Fibroblast of skin of right quadriceps (primary cell): ENCODE measurements at places on chromosomes 5 and 9.

DNA sequence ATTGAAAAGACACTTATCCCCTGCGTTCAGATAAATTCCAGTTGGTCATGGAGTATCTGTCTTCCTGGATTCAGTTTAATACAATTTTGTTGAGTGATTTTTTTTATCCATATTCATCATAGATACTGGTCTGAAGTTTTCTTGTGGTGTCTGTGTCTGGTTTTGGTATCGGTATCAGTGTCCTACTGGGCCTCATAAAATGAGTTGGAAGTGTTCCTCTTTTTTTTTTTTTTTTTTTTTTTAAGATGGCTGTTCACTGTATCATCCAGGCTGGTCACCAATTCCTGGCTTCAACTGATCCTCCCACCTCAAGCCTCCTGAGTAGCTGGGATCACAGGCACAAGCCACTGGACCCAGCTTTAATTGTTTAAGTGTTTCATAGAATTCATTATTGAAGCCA, 2.9 kb upstream of the CAMSAP1 start:
- no peak for DNase-seq

GRCh38 chr5:65577141-65577540, 14.0 kb downstream of the PPWD1 start:
- DNase-seq: no peak

DNA sequence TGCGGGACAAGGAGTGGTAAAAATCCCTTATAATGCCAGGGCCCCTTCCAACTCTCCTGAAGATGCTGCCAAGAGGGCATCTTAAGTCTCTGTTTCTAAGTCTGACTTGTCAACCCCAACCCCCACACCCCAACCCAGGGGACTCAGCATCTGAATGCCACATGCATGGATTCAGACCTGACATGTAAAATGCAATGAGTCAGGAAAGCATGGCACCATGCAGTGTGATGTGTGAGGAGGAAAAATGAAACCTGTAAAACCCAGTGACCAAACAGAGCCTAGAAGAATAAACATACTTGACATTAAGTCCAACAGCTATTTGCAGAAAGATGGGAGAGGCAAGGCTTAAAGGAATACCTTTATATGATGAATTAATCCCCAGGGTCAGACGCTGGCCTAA, 112.4 kb downstream of the ASTN2 start:
- no peak for DNase-seq

- DNase-seq: peak; percentile 11
Observed at GRCh38 chr9:70080481-70081119, 37.0 kb downstream of the MAMDC2 start.

GRCh38 chr9:100322954-100323536, 29.7 kb downstream of the TEX10 start:
- peak; percentile 32 for DNase-seq

DNA sequence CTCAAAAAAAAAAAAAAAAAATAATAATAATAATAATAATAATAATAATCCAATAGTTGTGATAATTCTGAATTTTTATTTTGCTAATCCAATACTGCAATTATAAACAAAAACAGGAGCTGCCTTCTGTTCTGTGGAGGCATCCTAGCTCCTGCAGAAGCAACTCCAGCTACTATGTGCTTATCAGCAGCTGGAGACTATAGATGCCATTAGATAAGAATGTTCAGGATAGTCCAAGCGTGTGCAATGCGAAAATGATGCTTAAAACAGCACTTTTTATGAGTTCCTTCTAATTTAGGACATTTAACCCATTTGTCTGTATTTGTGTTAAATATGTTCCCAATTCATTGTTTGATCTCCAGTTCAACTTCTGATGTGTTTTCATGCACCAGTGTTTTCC, 220.6 kb upstream of the RASEF start:
- DNase-seq: no peak

- DNase-seq: no peak
Observed at GRCh38 chr9:113492343-113493202, 29.0 kb downstream of the RGS3 start.

DNA sequence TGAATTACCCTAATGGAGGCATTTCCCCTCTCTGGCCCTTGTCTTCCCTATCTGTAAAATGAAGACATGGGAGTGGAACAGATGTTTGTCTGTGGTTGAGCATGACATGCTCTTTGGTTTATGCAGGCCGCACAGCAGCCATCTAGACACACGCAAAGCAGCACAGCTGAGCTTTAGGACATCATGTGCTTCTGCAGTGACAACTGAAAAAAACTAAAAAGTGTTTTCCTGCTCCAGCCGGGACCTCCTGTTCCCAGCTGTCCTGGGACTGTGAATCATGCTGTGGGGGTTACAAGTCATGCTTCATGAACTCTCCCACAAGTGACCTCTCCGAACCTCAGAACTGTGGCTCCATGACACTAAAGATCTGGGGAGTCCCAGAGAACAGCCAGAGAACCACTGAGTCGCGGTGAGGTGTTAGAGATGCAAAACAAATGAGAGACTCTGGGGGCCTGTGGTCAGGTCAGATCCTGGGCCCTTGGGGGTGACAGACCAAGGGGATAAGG, 1.7 kb downstream of the SMIM3 start:
- DNase-seq: peak; percentile 60
